ENCODE measurements at places on chromosomes 4 and X. TPM values are rescaled to one million over a fixed set of nuclear protein-coding genes. Genes with fewer than 3 reads are reported as not detected.

RAB33A gene
- not detected for total RNA-seq

SPANXN4 gene
- total RNA-seq = not detected

H2BW2 gene
- not detected for total RNA-seq

CLDN24 gene
- total RNA-seq = not detected

SYNPO2 gene
- 0.46 TPM for total RNA-seq

All from MG63 (cell line).